ENCODE measurements at places on chromosomes 2 and 18.
A peak's percentile ranks its signal among the peaks of the same experiment; 100 is the strongest.

DNA sequence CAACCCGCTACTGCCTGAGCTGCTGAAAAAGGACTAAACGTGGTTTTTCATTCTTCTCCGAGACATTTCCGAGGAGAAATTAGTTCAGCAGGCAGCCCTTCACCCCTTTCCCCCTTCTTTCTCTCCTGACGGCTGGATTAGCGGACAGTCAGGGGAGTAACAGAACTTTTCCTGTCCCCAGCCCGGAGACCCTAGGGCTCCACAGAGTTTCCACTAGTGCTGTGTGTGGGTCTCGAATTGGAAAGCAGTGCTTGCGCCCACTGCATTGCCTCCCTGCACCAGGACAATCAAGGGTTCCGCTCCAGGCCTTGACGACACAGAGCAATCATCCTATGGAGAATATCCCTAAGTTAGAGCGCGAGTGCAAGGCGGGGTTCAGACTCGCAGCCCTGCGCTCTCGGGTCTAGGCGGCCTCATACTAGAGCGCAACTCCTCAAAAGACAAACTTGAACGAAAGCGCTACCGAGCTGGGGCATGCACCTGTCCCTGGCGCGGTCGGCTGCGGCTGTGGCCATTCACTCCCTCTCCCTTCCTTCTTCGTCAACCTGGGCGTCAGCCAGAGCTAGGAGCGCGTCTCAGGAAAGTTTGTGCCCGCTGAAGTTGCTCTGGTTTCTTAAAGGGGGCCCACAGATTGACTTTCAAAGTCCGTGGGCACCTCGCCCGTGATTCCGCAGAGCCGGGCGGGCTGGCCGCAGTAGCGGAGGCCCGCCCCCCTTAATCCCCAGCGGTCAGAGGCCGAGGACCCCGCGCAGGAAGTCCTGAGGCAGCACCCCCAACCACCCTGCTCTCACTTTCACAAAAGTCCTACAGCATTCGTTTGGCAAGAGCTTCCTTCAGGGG lies 801 bp downstream of the OSR1 start:
- DNase-seq = no peak

GRCh38 chr2:165256618-165257017 lies 17.4 kb downstream of the SCN2A start:
- DNase-seq = no peak

DNA sequence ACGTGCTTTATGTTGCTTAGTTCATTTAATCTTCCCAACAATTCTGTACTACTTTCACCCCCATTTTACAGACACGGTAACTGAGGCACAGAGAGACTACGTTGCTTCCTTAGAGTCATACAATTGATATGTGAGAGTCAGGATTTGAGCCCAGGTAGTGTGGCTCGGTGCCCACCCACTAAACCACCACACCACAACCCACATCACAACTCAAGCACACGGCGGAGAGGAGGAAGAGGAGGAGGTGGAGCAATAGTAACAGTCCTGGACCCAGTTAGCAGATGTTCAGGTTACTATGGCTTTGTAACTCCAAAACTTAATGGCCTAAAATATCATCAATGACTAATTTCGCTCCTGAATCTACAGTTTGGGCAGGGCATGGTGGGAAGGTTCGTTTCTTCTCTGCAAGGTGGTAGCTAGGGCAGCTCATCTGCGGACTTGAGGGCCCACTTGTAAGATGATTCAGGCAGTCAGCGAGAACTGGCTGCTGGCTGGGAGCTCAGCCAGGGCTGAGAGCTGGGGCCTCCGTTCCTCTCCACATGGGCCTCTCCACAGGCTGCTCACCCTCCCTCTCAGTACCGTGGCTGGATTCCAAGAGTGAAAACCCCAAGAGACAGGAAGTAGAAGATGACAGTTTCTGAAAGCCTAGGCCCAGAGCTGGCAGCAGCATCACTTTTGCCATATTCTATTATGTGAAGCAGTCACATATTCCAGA lies 167.1 kb downstream of the ZFP36L2 start:
- DNase-seq = peak; percentile 85

GRCh38 chr2:237643582-237644380 lies 16.4 kb downstream of the LRRFIP1 start:
- no peak for DNase-seq

GRCh38 chr2:105235388-105236059 lies 6.0 kb upstream of the GPR45 start:
- DNase-seq = peak; percentile 60

GRCh38 chr18:23935804-23936203 lies 78.8 kb upstream of the TTC39C start:
- no peak for DNase-seq

Measured in activated naive CD8-positive, alpha-beta T cell treated with anti-CD3 and anti-CD28 coated beads for 36 hours (primary cell).